ENCODE measurements at places on chromosomes 11 and 22.

GRCh38 chr22:36946421-36947158 lies 33.2 kb downstream of the CSF2RB start:
- no peak for DNase-seq

GRCh38 chr22:36981247-36981775 lies 37.9 kb downstream of the TST start:
- DNase-seq = no peak

- DNase-seq = no peak
These were observed 58.4 kb downstream of the EFCAB6 start for GRCh38 chr22:43753688-43754087.

GRCh38 chr11:129248618-129249017 lies 56.5 kb upstream of the ARHGAP32 start:
- no peak for DNase-seq

GRCh38 chr11:120710354-120711131 lies 199.0 kb downstream of the GRIK4 start:
- DNase-seq = no peak

- no peak for DNase-seq
These were observed 226.0 kb downstream of the MIAT start for GRCh38 chr22:26883393-26883792.

DNA sequence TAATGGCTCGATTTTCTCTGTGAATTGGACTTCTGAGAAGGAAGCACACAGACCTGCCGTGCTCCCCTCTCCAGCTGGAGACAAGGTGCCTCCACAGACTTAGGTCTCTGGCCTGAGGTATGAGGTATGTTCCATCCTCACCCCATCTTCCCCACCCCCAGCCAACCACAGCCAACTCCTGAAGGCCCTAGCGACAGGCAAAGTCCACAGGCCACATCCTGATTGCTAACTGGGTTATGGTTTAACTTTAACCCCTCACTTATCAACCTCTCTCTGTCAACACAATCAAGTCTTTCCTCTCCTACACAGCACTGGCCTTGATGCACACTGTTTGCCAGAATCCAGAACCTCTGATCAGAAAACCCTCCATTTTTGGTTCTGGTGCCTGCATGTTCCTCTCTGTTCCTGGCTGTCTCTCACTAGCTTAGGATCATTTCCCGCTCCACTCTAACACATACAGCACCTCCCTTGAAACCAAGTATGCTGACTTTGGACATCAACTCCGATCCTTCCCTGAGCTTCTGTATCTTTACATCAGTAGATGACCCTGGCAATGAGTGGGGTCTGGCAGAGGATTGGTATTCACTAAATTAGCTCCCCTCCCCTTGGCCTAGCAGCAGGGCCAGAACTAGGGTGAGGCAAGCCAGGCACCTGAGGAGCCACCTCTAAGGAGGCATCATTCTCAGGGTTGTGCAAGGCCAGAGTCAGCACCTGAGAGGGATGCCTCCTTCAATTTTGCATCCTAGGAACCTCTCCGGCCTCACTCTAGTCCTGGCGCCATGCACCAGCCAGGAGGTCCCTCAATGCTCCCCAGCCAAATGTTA lies 22.0 kb downstream of the JAML start:
- DNase-seq = no peak

GRCh38 chr22:48869161-48869560 lies 958.5 kb downstream of the BRD1 start:
- DNase-seq = no peak

GRCh38 chr11:117144477-117145392 lies 648 bp downstream of the PAFAH1B2 start:
- peak; percentile 50 for DNase-seq

GRCh38 chr11:60288531-60288930 lies 8.1 kb downstream of the MS4A4A start:
- no peak for DNase-seq

- no peak for DNase-seq
These were observed 64.6 kb downstream of the PPFIBP2 start for GRCh38 chr11:7578276-7578955.

DNA sequence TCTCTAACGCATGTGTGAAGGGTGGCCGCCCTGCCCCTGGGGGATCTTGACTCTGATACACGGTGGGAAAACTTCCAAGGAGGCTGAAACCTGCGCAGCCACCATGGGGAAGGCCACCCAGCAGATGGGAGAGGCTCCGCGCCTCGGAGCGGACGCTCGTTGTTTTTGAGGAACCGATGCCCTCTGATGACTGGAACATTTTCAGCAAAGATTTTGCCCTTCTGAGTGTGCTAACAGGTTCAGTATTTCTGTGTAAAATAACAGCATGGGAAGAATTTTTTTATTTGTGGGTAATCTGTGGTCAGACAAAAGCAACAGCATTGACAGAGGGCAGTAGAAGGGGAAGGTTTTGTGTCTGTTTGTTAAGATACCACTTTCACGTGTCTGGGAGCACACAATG lies 16.7 kb downstream of the MB start:
- DNase-seq = no peak

GRCh38 chr11:70111269-70112016 lies 33.3 kb downstream of the ANO1 start:
- DNase-seq = no peak

DNA sequence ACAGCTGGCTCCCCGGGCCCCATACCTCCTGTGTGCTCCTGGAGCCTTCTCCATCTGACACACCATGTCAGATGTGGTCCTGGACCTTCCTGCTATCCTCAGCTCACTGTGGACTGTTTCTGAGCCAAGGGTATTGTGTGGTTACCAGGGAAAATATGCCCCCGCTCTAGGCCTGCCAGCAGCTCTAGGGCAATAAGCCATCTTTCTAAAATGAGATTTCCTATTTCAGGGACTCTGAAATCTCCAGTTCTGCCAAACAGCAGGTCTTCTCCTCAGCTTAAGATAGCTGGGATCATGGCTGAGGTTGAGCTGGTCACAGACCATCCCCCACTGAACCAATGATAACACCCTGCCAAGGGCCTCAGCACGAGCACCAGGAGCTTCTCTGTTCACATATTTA lies 227.6 kb downstream of the ST3GAL4 start:
- no peak for DNase-seq

DNA sequence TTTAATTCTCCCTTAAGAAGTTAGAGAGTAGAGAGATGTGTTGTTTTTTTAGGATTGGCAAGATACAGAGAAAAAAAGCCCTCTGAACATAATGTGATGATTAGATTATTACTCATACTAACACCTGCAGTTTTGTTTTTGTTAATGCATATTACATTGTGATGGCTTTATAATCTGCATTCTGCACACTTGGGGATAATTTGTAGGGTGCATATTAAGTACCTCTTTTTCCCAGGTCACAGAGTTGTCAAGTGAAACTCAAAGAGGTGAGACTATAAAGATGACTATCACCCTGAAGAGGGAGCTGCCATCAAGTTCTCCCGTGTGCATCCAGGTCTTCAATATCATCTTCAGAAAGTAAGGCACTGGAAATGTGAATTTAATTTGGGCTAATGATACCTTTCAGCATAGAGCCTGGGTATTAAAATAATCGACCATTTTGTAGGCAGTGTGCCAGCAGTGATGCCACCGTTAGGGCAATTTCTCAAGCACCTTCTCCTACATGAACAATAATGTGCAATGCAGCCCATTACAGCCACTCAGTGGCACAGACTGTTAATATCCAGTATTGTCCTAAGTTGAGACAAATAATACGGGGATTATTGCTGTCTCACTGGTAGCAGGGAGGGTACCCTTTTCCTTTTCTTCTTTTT lies 16.2 kb downstream of the PIWIL4 start:
- peak; percentile 76 for DNase-seq

- DNase-seq = no peak
These were observed 64.1 kb downstream of the C11orf87 start for GRCh38 chr11:109486129-109486528.

DNA sequence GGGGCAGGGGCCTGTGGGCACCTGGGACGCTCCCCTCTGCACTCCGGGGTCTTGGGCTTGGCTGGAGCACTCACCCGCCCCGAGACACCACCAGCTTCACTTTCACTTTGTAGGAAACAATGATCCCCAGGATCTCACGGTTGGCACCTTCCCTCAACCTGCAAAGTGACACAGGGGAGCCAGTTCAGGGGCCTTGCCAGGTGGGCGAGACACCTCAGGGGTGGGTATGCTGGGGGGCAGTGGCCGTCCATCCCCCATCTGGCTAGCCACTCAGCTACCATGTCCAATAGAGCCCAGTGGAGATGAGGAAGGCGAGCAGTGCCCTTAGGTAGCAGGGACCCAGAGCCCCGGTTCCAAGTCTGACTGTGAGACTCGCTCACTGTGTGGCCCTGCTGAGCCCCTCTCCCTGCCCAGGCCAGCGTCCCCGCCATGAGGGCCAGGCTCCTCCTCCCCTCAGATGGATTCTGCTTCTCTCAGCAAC lies 32.3 kb downstream of the TPBGL start:
- DNase-seq = no peak

DNA sequence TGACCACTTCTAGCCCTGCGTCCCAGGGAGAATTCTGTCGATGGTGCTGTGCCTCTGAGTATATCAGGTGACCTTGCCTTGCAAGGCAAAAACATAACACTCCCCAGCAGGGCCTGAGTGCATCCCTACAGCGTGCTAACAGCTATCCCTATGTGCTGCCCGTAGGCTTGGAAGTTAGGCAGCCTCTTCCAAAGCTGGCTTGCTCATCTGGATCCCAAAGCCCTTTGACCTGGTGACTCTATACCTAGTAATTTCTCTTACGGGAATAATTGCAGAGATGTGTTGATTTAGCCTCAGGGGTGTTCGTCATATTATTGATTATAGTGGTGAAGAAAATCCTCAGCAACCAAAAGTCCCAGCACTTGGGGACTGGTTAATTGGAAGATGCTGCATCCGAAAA lies 32.6 kb upstream of the CRYBB3 start:
- no peak for DNase-seq

DNA sequence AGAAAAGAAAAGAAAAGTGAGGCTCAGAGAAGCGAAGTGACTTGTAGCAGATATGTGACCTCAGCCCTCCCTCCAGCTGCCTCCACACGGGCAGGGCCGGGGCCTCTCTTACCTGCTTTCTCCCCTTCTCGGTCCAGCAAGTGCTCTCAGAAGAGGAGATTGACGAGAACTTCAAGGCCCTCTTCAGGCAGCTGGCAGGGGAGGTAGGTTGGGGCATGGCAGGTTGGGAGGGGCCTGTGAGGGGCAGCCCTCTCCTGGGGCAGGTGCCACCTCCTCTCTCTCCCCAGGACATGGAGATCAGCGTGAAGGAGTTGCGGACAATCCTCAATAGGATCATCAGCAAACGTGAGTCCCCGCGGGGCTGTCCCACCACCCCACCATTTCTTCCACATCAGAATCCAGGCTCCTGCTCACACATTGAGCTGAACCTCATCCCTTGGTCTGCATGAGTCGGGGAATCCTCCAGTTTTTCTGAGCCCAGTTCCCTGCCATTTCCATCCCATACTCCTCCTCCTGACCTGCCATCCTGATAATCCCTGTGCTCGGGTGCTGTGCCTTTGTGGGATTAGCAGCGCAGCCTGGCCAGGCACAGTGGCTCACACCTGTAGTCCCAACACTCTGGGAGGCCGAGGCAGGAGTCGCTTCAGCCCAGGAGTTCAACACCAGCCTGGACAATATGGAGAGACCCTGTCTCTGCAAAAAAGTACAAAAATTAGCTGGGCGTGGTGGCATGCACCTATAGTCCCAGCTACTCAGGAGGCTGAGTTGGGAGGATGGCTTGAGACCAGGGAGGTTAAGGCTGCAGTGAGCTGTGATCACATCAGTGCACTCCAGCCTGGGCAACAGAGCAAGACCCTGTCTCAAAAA lies 26.4 kb downstream of the CAPN1 start:
- DNase-seq = no peak

- no peak for DNase-seq
These were observed 6.0 kb downstream of the NXPE1 start for GRCh38 chr11:114553642-114554041.

DNA sequence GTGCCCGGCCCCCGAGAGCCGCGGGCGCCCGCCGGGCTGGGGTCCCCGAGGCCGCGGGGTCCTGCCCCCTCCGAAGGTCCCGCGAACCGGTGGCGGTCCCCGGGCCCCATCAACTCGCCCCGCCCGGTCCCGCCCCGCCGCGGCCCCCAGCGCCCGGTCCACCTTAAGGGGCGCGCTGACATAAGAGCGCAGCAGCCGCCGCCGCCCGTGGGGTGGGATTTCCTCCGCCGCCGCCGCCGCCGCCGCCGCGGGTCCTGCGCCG lies at the start of gene ZDHHC8:
ZDHHC8 (plus strand) TSS at position 208 of the 262 bp plus-strand sequence. CDS start 144 bp downstream, outside the sequence.
- no peak for DNase-seq

DNA sequence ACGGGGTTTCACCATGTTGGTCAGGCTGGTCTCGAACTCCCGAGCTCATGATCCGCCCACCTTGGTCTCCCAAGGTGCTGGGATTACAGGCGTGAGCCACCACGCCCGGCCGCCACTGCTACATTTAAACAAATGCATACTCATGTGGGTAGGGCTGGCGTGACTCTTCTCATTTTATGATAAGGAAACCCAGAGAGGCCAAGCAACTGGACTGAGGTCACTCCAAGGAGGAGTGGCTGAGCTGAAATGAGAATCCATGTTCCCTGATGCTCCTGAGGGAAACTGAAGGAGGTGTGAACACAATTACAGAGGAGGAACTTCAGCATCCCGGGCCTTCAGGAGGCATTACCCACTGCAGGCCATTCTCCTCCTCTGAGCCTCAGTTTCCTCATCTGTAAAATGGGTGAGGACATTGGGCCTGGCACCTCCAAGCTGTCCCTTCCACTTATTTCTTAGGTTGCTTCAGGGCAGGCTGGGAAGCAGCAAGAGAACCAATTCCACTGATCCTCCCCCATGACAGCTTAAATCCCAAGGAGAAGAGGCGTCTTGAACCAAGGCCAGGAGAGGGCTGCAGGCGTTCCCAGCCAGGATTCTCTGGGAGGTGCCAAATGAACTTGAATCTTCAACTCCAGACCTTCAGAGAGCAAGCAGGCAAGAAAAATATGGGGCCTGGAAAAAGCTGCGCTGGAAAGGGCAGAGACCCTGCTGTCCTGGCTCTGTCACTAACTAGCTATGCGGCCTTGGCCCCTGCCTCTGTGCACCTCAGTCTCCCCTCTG lies 2.9 kb downstream of the TST start:
- DNase-seq = no peak

DNA sequence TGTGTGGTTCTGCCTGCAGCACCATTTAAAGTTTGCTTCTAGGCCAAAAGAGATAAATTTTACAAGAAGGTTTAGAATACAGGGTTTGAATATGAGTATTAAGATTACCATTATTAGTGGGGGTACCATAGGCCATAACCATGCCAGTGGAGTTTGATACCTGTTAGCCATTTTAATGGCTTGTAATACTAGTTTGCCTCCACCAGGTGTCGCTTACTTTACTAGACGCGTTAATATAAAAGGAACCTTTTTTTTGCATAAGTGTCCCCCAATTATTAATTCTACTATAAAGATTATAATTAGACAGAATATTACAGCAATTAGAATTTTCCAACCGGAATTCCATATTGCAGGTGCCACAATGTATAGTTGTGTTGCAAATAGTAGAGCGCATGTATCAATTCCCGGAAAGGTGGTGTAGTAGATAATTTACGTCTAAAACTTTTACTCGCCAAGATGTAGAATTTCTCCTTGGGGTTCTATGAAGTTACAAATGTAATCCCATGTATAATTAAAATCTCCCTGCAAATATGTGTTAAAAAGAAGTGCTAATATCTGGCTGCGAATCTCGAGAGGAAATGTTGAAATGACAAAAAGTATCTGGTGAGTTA lies 16.1 kb downstream of the MS4A6E start:
- no peak for DNase-seq

Measured in NCI-H524 (cell line).